ENCODE measurements at places on chromosomes 3 and 15. TPM values are rescaled to one million over a fixed set of nuclear protein-coding genes. Genes with fewer than 3 reads are reported as not detected.

Gene DPPA2
- not detected for total RNA-seq

Gene SPSB4
- not detected for total RNA-seq

Gene CHRFAM7A
- not detected for total RNA-seq

Gene NUSAP1
- 60.6 TPM for total RNA-seq

Gene FANCD2
- 31.7 TPM for total RNA-seq

Gene ZBTB38
- total RNA-seq: 103 TPM

Gene GLDN
- total RNA-seq: 0.37 TPM

Gene SLC30A4
- total RNA-seq: 5.9 TPM

Gene SOX14
- not detected for total RNA-seq

Gene NME9
- not detected for total RNA-seq

Gene TEX55
- not detected for total RNA-seq

Gene BBX
- 47.8 TPM for total RNA-seq

Gene HTR3D
- total RNA-seq: not detected

Gene ARL8B
- total RNA-seq: 71.9 TPM

Gene SLC27A2
- under 0.01 TPM for total RNA-seq

Gene SAMMSON
- not detected for total RNA-seq

Gene MORC1
- not detected for total RNA-seq

Measured in subcutaneous preadipocyte (primary cell).